ENCODE measurements at places on chromosomes 5 and 9. TPM values are rescaled to one million over a fixed set of nuclear protein-coding genes. Genes with fewer than 3 reads are reported as not detected.

Gene DPYSL3
- total RNA-seq = 0.07 TPM

Gene ATG10
- total RNA-seq = 11.1 TPM

Gene TCF7
- 6.1 TPM for total RNA-seq

Gene OTP
- total RNA-seq = not detected

Gene DMXL1
- total RNA-seq = 45.3 TPM

Gene POU4F3
- total RNA-seq = not detected

Gene ACOT12
- total RNA-seq = not detected

Gene SLC44A1
- 6.5 TPM for total RNA-seq

Gene MLANA
- not detected for total RNA-seq

Gene CDH18
- not detected for total RNA-seq

Gene TAF11L5
- not detected for total RNA-seq

Gene NUTM2F
- not detected for total RNA-seq

Gene JMY
- 5.4 TPM for total RNA-seq

Gene NUTM2G
- not detected for total RNA-seq

Gene SETD9
- total RNA-seq = 12.1 TPM

Gene C1QTNF2
- total RNA-seq = not detected

Gene ADAMTS16
- total RNA-seq = not detected

Gene PCDHGB4
- total RNA-seq = 0.29 TPM

Gene C8G
- 2.5 TPM for total RNA-seq

Gene PCDHGA10
- total RNA-seq = 1.2 TPM

Gene PRRT1B
- not detected for total RNA-seq

Gene CCDC183
- 0.38 TPM for total RNA-seq

Gene WNT8A
- not detected for total RNA-seq

All from natural killer cell treated with Interleukin-12 subunit alpha and Interleukin-12 subunit beta and Interleukin-15 and Interleukin-18, amount 100 ng/mL, for 72 hours (primary cell).